ENCODE measurements at places on chromosomes 2 and 18.

- DNase-seq, result no peak
Observed at GRCh38 chr2:178844269-178844668, 37.0 kb upstream of the TTN start.

- peak; percentile 77 for DNase-seq
Observed at GRCh38 chr2:18749912-18750526, 160.7 kb upstream of the NT5C1B start.

- DNase-seq, result peak; percentile 87
Observed at GRCh38 chr2:23620841-23621341, 235.9 kb downstream of the KLHL29 start.

GRCh38 chr2:27025861-27026851 lies 6.6 kb upstream of the TMEM214 start:
- no peak for DNase-seq

DNA sequence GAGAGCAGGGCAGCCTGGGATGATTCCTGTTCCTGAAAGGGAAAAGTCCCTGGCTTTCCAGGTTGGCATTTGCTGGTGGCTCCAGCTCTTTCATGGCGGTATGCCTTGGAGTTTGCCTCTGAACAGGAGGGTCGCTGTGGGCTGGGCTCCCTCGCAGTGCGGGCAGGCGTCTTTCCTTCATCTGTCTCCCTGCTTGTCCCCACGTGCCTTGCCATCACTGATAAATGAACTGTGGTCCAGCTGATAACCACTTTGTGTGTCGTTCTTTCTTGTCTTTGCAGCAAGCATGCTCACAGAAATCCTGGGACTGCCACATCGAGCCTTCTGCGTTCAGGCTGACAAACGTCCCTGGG lies 35.3 kb downstream of the SMIM21 start:
- no peak for DNase-seq

Measured in sigmoid colon (tissue), 7 donors.